ENCODE measurements at places on chromosomes 16 and 17.

DNA sequence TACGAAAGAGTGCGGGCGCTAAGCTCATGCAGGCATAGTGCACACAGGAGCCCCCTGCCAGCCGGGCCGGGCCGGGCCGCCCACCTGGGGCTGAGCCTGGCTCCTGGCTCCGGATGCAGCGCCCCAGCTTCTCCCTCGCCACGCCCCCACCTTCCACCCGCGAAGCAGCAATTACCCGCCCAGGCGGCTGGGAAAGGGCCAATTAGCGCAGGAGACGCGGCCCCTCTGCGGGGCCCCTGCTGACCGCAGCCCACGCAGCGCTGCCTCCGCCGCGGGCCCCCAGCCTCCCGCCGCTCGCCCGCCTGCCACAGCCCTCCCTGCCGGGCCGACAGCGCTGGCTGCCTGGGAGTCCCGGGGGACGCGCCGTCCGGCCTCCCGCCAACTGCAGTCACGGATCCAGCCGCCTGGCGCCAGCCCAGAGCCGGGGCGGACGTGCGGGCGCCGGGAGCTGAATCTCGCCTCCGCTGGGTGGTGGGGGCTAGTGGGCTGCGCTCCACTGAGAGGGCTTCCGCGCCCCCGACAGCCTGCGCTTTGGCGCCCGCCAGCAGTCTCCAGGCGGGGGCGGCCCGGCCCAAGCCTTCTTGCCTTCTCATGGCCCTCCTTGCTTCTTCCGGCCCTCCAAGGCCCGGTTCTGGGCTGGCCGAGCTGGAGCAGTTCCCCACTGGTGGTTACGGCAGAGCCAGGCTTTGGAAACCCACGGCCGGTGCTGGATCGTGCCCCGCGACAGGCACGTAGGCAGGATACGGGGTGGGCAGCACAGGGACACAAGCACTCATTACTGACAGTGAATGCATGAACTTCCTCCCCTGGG is 14.9 kb upstream of the CBFB start:
- H3K27ac ChIP-seq = peak overlapping the region; percentile 45
- H3K36me3 ChIP-seq = no peaks in the 10 kb centered on the region
- no peaks in the 10 kb centered on the region for H3K27me3 ChIP-seq
- peak overlapping the region; percentile 49 for H3K4me3 ChIP-seq
- peaks cover 19% of the 10 kb centered on the region for H3K4me1 ChIP-seq

GRCh38 chr17:48795444-48796162 is 21.4 kb downstream of the TTLL6 start:
- peaks cover 3% of the 10 kb centered on the region for H3K4me1 ChIP-seq
- H3K4me3 ChIP-seq = no peak overlapping the region
- no peak overlapping the region for H3K27ac ChIP-seq

DNA sequence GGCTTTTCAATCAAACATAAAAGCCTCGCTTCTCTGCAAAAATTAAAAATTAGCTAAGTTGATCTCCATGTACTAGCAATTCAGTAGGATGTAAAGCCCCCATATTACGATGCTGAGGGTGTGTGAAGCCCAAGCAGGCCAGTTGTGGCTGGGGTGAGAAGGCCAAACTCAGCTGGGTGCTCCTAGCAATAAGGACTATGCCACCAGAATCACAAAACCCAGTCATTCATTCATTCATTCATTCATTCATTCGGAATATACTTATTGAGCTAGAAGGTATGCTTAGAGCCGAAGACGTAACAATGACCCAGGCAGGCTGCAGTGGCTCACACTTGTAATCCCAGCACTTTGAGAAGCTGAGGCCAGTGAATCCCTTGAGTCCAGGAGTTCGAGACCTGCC is 3.9 kb upstream of the CRYBA1 start:
- no peaks in the 10 kb centered on the region for H3K27me3 ChIP-seq
- H3K4me3 ChIP-seq = no peak overlapping the region
- H3K27ac ChIP-seq = no peak overlapping the region
- DNase-seq = no peak
- peaks cover 7% of the 10 kb centered on the region for H3K4me1 ChIP-seq
- no peaks in the 10 kb centered on the region for H3K36me3 ChIP-seq

DNA sequence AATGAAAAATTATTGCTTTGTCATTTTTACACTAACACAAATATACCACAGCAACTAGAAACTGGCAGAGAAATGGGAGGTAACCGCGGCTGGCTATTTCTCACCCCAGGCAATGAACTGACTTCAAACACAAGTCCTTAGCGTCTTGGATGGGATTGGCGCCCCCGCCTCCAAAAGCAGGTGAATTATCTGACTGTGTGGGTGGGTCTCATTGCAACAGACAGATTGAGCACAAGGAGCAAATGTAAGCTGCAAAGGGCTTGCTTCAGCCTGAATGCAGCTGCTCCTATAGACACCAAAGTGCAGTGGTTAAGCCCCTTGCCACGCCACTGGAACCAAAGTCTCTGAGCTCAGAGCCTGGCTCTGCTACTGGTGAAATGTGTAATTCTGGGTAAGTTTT is 225.0 kb downstream of the XYLT1 start:
- H3K36me3 ChIP-seq = no peaks in the 10 kb centered on the region
- no peak overlapping the region for H3K27ac ChIP-seq
- H3K4me3 ChIP-seq = no peak overlapping the region
- H3K27me3 ChIP-seq = no peaks in the 10 kb centered on the region

- DNase-seq = no peak
- no peaks in the 10 kb centered on the region for H3K36me3 ChIP-seq
- no peak overlapping the region for H3K4me3 ChIP-seq
- H3K27ac ChIP-seq = no peak overlapping the region
Measured at GRCh38 chr17:6427279-6427781, 7.6 kb downstream of the AIPL1 start.

DNA sequence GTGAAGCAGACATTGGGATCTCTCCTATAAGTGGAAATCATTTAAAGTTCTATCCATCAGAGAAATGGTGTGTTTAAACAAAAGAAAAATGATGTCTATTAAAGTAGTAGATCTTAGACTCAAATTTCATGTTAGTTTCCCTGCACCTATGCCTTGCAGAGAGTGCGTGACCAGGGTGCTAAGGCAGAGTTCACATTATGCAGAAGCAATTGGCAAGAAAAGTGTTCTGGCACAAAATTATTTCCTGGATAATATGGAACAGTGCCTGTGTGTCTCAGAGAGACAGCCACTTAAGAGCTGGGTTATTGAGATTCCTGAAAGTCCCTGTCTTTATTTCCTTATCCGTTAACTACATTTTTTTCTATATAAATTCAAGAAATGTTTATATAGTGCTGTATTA is 457.0 kb downstream of the CDH8 start:
- no peak overlapping the region for H3K4me3 ChIP-seq
- no peaks in the 10 kb centered on the region for H3K36me3 ChIP-seq
- H3K4me1 ChIP-seq = no peaks in the 10 kb centered on the region
- H3K27ac ChIP-seq = no peak overlapping the region
- DNase-seq = no peak

GRCh38 chr17:80971704-80972304 is 19.8 kb upstream of the CHMP6 start:
- H3K27ac ChIP-seq = no peak overlapping the region
- peaks cover 25% of the 10 kb centered on the region for H3K27me3 ChIP-seq
- peaks cover 44% of the 10 kb centered on the region for H3K4me1 ChIP-seq
- DNase-seq = no peak

- no peak overlapping the region for H3K4me3 ChIP-seq
- no peaks in the 10 kb centered on the region for H3K36me3 ChIP-seq
- no peak for DNase-seq
- H3K4me1 ChIP-seq = no peaks in the 10 kb centered on the region
- no peak overlapping the region for H3K27ac ChIP-seq
Measured at GRCh38 chr16:12976936-12977335, 75.5 kb downstream of the SHISA9 start.

DNA sequence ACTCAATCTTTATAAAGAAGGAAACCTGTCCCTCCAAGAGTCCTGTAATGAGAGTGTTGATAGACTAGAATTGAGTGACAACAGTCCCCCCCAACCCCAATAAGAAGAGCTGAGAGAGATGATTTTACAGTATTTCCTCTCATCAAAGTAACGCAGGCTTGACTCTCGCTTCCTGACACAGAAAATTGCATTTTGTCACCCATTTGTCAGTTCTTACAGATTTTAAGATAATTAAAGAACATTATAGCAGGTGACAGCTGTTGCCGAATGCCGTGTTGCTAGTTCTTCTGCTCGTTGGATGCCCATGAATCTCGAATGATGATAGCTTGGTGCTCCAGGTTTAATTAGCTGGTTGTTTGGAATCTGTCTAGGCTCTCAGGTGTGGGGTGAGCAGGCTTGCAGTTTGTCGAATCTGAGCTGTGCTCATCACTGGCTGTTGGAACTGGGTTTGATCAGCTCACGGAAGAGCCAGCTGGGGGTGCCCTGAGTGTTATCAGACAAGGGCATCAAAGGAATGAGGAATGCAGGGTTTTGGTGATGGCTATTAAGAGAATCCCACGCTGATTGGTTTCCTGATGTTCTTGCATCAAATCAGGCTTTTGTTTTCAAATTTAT is 84.8 kb upstream of the CPHXL start:
- H3K27ac ChIP-seq = no peak overlapping the region
- H3K4me1 ChIP-seq = no peaks in the 10 kb centered on the region
- no peak overlapping the region for H3K4me3 ChIP-seq
- no peak for DNase-seq
- peaks cover 8% of the 10 kb centered on the region for H3K27me3 ChIP-seq
- H3K36me3 ChIP-seq = no peaks in the 10 kb centered on the region

GRCh38 chr16:67164599-67165061 is at the start of gene HSF4:
TSS of gene HSF4 (plus strand) at chr16:67164745. CDS start at chr16:67164812, 67 bp downstream.
- peaks cover 13% of the 10 kb centered on the region for H3K36me3 ChIP-seq
- H3K27ac ChIP-seq = peak within 1 kb of the TSS; percentile 82
- no peaks in the 10 kb centered on the region for H3K27me3 ChIP-seq
- peak within 1 kb of the TSS; percentile 34 for H3K4me3 ChIP-seq
